Astrocyte (in vitro differentiated cells and primary cell): ENCODE measurements at places on chromosomes 16 and 17. TPM values are rescaled to one million over a fixed set of nuclear protein-coding genes. Genes with fewer than 3 reads are reported as not detected.

TMIGD1 gene
- total RNA-seq, result not detected in 2 replicates

PYDC1 gene
- not detected in 2 replicates for total RNA-seq

NPIPA2 gene
- total RNA-seq, result 1.1 and 8.6 TPM in 2 replicates

SEPTIN1 gene
- total RNA-seq, result 0.48 and 0.96 TPM in 2 replicates

CSH2 gene
- 4.3 and 5.8 TPM in 2 replicates for total RNA-seq

TAOK2 gene
- total RNA-seq, result 55.2 and 55.9 TPM in 2 replicates

CFAP97D1 gene
- 0.16 TPM in 1 of 2 replicates, not detected in the other for total RNA-seq

ZNF19 gene
- 2.8 and 2.9 TPM in 2 replicates for total RNA-seq

FOXC2 gene
- total RNA-seq, result 15.8 and 15.9 TPM in 2 replicates

HBM gene
- total RNA-seq, result not detected in 2 replicates

RRAD gene
- 10.2 and 12.1 TPM in 2 replicates for total RNA-seq

KRTAP9-4 gene
- total RNA-seq, result not detected in 2 replicates

NPW gene
- 2.1 and 2.9 TPM in 2 replicates for total RNA-seq

GUCY2D gene
- total RNA-seq, result not detected in 2 replicates

TNRC6C gene
- 6.3 and 7.3 TPM in 2 replicates for total RNA-seq

CD300H gene
- total RNA-seq, result not detected in 2 replicates

TP53TG3B gene
- not detected in 2 replicates for total RNA-seq

RGS9 gene
- total RNA-seq, result 8.6 and 9.4 TPM in 2 replicates

TSNAXIP1 gene
- 1.3 and 1.5 TPM in 2 replicates for total RNA-seq

TP53TG3 gene
- total RNA-seq, result not detected in 2 replicates

ZNF768 gene
- total RNA-seq, result 23.1 and 26.6 TPM in 2 replicates

ECI1 gene
- total RNA-seq, result 53.4 and 56.4 TPM in 2 replicates

NOD2 gene
- total RNA-seq, result not detected in 2 replicates

CHAD gene
- total RNA-seq, result not detected in 2 replicates

PRR15L gene
- not detected in 2 replicates for total RNA-seq

EXOC7 gene
- 145 and 154 TPM in 2 replicates for total RNA-seq

CNTD1 gene
- total RNA-seq, result not detected in 2 replicates

RAB34 gene
- total RNA-seq, result 145 and 150 TPM in 2 replicates

TXNL4B gene
- 12.8 TPM in 2 replicates for total RNA-seq

PTX4 gene
- total RNA-seq, result not detected in 2 replicates

ZPBP2 gene
- total RNA-seq, result not detected in 2 replicates

GNGT2 gene
- 1.1 TPM in 1 of 2 replicates, not detected in the other for total RNA-seq

KRTAP3-2 gene
- total RNA-seq, result not detected in 2 replicates

QRICH2 gene
- 2.5 and 3.8 TPM in 2 replicates for total RNA-seq

BCL6B gene
- not detected in 2 replicates for total RNA-seq

KRTAP1-5 gene
- not detected in 2 replicates for total RNA-seq

RHBDF2 gene
- 27.0 and 30.7 TPM in 2 replicates for total RNA-seq

MYH8 gene
- total RNA-seq, result 0.10 TPM in 1 of 2 replicates, not detected in the other

HP gene
- not detected in 2 replicates for total RNA-seq

G6PC1 gene
- total RNA-seq, result not detected in 2 replicates

CX3CL1 gene
- total RNA-seq, result 9.6 and 12.1 TPM in 2 replicates

SPATA32 gene
- total RNA-seq, result not detected in 2 replicates

OR1A1 gene
- not detected in 2 replicates for total RNA-seq

SCN4A gene
- 0.22 and 0.43 TPM in 2 replicates for total RNA-seq

NPTX1 gene
- 0.43 and 0.48 TPM in 2 replicates for total RNA-seq

PRR35 gene
- 0.09 TPM in 1 of 2 replicates, not detected in the other for total RNA-seq

ADAP2 gene
- total RNA-seq, result 0.89 and 1.1 TPM in 2 replicates

CARD14 gene
- 0.29 TPM in 1 of 2 replicates, not detected in the other for total RNA-seq

LHX1 gene
- 10.8 and 11.8 TPM in 2 replicates for total RNA-seq

SLC12A3 gene
- total RNA-seq, result 0.07 and 0.18 TPM in 2 replicates

RHOT2 gene
- total RNA-seq, result 87.3 and 93.2 TPM in 2 replicates

HEATR9 gene
- total RNA-seq, result not detected in 2 replicates

EVPLL gene
- total RNA-seq, result not detected in 2 replicates
